ENCODE measurements at places on chromosomes 11 and 22. TPM values are rescaled to one million over a fixed set of nuclear protein-coding genes. Genes with fewer than 3 reads are reported as not detected.

WBP2NL gene
- total RNA-seq = 2.8 TPM

PNPLA3 gene
- 0.51 TPM for total RNA-seq

KCNJ11 gene
- total RNA-seq = 28.6 TPM

C11orf91 gene
- not detected for total RNA-seq

TESMIN gene
- 0.10 TPM for total RNA-seq

CCDC87 gene
- total RNA-seq = 0.10 TPM
